ENCODE measurements at places on chromosomes 6 and 20.

GRCh38 chr20:48162621-48163020, 377.3 kb upstream of the SULF2 start:
- no peak for DNase-seq

- DNase-seq: peak; percentile 78
These were observed 58.4 kb downstream of the TRAM2 start for GRCh38 chr6:52518279-52518945.

- no peak for DNase-seq
These were observed 53.2 kb downstream of the FOXA2 start for GRCh38 chr20:22531056-22531615.

- DNase-seq: no peak
These were observed at the start of gene EDN3 for GRCh38 chr20:59300333-59301081. Gene EDN3, plus strand, starts transcription at chr20:59300611. Its CDS starts 202 bp downstream, at chr20:59300813.

DNA sequence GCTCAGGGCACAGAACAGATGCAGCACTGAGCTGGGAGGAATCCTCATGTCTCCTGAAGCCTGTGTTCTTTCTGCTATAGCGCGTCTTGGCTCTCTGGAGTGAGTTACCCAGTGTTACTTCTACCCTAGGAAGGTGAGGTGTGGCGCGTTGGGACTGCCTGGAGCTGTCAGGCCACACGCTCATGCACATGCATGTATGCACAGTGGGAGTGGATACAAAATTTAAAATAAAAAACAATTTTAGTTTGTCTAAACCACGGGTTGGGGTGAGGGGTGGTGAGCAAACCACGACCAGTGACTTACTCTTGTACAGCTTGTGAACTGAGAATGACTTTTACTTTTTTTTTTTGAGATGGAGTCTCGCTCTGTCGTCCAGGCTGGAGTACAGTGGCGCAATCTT, 298.6 kb upstream of the SUPT3H start:
- no peak for DNase-seq
